ENCODE measurements at places on chromosomes 5 and 9.

DNA sequence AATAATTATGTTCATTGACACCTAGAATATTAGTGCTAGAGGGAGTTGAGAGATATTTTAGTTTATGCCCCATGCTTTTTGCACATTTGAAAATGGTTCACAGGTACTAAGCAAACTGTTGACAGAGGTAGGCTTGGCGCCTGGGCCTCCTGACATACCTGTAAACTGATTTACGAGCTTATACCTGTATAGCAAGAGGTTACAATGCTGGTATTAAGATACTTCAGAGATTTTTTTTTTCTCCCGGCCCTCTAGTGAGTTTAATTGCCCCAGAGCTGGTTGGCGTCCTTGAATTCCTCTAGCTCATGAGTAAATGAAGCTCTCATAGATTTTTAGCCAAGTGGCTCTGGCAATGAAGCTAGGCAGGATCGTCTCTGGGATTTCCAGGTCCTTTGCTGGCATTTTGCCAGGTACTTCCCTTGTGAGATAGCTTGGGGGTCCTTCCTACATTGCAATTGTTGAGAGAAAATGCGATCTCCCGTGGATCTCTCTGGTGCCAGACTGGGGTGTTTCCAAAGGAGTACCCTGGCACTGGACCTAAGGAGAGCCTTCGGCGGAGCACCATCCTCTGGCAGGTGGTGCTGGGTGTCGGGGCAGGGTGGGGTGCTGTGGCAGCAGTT, 9.0 kb downstream of the SLC36A1 start:
- DNase-seq, result no peak

- no peak for DNase-seq
These were observed 5.6 kb upstream of the C5 start for GRCh38 chr9:121055642-121056143.

- no peak for DNase-seq
These were observed 229.1 kb downstream of the MTRR start for GRCh38 chr5:8098081-8098480.

DNA sequence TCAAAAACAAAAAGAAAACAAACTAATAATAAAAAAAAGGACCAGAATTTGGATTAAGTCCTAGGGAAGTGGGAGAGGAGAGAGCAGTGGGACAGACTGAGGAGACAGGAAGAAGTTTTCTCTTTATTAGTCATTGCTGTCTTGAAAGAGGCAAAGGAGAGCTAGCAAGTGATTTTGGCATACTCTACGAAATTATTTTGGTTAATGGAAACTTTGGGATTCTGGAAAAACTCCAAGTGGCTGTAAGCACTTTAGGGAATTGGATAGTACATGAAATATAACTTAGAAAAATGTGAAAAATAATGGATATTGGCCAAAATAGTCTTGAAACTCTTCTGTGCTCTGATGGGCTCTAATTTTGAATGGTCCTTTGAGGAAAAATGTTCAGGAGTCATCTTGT, 1641.8 kb upstream of the WWC1 start:
- DNase-seq, result no peak

GRCh38 chr9:14313951-14314423, at the start of gene NFIB:
NFIB (minus strand) TSS chr9:14314141; CDS start chr9:14313511, 630 bp downstream.
- DNase-seq, result no peak

GRCh38 chr5:142846406-142846805, 76.2 kb downstream of the ARHGAP26 start:
- DNase-seq, result peak; percentile 59

GRCh38 chr5:37751227-37751626, 88.6 kb downstream of the GDNF start:
- no peak for DNase-seq

DNA sequence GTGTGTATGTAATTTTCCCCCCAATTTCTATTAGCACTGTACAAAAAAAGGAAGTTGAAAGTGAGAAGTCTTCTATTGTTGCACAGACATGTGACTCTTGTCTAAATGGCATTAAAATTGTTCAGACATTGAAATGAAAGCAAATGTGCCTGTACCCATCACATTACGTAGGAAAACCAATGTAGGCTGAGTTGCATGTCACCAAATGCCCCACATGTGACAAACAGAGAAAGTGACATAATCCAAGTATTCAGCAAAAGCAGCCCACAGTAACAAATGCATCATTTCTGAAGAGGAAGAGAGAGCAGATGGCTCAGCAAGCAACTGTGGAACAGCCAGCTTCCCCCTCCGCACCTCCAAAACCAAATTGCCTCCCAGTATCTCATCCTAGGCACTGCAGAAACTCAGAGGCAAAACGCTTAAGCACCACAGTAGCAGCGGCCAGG, 161.5 kb upstream of the NR4A3 start:
- peak; percentile 28 for DNase-seq

GRCh38 chr9:99341686-99342085, 119.6 kb downstream of the SEC61B start:
- no peak for DNase-seq

DNA sequence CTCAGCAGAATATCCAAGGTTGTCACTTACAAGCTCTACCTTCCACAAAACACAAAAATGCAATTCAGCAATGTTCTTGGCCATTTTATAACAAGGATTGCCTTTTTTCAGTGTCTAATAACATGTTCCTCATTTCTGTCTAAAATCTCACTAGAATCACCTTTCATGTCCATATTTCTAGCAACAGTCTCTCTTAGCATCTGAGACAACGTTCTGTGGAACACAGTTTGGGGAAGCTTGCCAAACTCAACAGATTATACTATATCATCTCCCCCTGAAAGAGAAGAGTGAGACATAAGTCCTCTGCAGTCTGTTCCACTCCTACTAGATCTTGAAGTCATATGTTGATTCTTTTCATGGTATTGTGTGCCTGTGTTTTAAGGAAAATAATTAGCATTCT, 70.7 kb downstream of the F2RL2 start:
- DNase-seq, result no peak

GRCh38 chr9:115445655-115446054, 327.7 kb upstream of the TNC start:
- DNase-seq, result no peak
